ENCODE measurements at places on chromosomes 3 and 15.

- no peak for DNase-seq
Observed at GRCh38 chr3:73204841-73205240, 143.4 kb downstream of the EBLN2 start.

DNA sequence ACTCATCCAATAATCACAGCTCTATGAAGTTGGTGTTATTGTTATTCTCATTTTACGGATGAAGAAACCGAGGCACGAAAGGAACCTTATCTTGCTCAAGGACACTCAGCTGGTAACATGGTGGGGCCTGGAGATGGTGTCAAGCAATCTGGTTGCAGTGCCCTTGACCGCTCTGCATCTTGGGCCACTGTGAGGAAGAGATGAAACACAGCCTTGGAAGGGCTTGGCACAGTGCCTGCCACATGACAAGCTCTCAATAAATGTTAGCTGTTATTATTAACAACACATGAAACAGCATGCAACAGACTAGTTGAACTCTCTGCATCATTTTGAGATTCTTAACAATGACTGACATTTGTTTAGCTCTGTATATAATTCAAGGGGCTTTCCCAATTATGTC lies 10.1 kb upstream of the ITGA11 start:
- no peak for DNase-seq

- peak; percentile 72 for DNase-seq
Observed at GRCh38 chr15:41892621-41893421, 1.0 kb downstream of the SPTBN5 start.

GRCh38 chr3:168183774-168184173 lies 88.0 kb upstream of the GOLIM4 start:
- no peak for DNase-seq

GRCh38 chr15:92091155-92091734 lies 237.7 kb downstream of the SLCO3A1 start:
- DNase-seq, result no peak

Data from left colon (tissue), 2 donors.